Non-pigmented ciliary epithelial cell (primary cell): ENCODE measurements at places on chromosomes 3 and 15.

GRCh38 chr15:85172846-85173490 lies 191.3 kb downstream of the PDE8A start:
- DNase-seq: no peak

GRCh38 chr15:73570355-73571032 lies 62.7 kb downstream of the NPTN start:
- DNase-seq: no peak

DNA sequence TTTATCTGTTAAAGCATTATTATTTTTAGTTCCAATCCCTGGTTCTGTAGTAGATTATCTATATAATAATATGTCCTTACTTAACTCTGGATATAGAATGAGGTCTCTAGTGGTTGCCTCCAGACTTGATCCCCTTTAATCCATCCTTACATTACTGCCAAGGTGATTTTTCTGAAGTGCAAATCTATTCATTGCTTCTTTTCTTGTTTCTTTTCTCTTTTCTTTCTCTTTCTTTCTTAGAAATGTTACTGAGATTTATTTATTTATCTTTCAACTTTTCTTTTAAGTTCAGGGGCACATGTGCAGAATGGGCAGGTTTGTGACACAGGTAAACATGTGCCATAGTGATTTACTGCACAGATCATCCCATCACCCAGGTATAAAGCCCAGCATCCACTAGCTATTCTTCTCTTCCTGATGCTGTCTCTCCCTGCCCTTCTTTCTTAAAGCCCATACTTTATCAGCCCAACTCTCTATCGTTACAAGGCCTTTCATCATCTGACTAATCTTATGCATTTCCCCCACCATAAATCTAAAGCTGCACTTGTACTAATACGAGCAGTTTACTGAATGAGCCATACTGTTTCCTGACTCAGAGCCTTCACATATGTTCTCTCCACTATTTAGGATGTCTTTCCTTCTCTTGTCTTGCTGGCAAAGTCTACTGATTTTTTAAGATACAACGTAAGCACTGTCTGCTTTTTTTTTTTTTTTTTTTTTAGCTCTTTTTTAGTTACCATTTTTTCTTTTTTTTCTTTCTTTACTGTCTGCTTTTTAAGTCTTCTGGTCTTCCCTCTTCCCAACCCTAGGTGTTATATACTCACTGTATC lies 4.6 kb downstream of the GLCE start:
- no peak for DNase-seq

- DNase-seq: no peak
Measured at GRCh38 chr3:35894735-35895134, 255.4 kb downstream of the ARPP21 start.

DNA sequence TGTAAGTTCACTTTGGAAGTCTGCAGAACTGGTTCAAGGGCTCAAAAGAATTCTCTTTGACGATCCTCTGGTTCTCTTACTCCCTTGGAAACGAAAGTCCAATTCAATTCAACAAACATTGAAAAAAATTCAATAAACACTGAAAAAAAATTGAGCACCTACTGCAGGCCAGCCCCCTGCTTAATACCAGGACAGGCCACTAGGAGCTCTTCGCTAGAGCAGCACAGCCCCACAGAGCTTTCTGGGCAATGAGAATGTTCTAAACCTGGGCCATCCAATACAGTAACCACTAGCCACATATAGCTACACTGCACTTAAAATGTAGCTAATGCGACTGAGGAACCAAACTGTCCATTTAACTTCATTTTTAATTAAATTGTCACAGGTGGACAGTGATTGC lies 50.4 kb upstream of the DCLK3 start:
- no peak for DNase-seq

DNA sequence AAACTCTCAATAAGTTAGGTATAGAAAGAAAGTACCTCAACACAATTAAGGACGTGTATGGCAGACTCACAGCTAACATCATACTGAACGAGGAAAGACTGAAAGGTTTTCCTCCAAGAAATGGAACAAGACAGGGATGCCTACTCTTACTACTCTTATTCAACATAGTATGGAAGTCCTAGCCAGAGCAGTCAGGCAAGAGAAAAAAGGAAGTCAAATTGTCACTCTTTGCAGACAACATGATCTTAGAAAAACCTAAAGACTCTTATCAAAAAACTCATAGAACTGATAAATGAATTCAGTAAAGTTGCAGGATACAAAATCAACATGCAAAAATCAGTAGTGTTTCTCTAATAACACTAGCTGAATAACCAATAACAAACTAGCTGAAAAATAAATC lies 96.0 kb downstream of the C3orf70 start:
- no peak for DNase-seq

GRCh38 chr3:133797396-133798105 lies 8.1 kb upstream of the SRPRB start:
- DNase-seq: no peak

GRCh38 chr3:98026425-98027084 lies 8.6 kb downstream of the GABRR3 start:
- no peak for DNase-seq

- no peak for DNase-seq
Measured at GRCh38 chr15:31256378-31257265, 70.0 kb upstream of the KLF13 start.

DNA sequence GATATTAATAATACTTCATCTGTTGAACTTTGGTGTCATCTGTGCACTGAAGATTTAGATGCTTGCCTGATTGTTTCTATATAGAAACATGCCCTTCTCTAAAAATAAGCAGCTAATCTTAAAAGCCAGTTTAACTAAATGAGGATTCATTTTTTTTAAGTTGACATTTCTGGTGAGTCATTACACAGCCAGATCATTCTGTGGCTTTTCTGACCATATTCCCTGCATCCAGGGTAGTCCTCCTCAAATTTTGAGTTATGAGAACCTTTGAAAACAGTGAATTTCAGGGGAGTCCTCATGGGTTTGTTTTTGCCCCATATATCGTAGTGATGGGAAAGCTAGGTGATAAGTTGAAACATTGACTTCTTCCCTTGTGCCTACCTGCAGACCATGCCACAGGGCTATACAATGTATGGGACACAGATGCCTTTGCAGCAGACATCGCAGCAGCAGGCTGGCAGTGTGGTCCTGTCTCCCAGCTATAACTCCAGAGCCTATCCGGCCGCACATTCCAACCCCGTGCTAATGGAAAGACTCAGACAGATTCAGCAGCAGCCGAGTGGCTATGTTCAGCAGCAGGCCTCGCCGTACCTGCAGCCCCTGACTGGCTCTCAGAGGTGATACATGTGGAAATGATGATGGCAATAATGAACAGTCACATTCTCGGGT lies 26.5 kb upstream of the P2RY12 start:
- DNase-seq: no peak

DNA sequence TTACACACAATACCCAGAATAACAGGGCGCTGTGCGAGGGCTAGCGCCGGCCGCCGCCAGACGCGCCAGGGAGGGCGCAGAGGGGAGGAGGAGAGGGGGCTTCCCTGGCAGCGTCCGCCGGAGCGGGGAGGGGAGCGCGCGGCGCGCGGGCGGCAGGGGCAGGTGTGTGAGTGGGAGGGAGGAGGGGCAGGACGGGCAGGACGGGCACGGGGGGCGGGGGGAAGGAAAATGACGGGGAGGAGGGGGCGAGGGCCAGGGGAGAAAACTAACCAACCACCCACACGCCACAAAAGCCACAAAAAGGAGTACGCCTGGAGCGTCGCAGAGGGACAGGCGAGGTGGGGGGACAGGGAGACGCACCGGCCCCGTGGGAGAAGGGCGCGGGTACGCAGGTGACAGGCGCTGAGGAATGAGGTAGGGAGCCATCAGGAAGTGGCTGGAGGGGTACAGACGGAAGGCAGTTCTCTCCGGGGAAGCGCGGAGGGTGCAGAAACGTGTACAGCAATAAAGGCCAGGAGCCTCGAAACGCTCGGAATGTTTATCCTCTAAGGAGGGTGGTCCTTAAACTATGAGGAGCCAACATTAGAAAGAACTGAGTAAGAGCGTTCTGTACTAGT lies 610 bp upstream of the SATB1 start:
- no peak for DNase-seq

DNA sequence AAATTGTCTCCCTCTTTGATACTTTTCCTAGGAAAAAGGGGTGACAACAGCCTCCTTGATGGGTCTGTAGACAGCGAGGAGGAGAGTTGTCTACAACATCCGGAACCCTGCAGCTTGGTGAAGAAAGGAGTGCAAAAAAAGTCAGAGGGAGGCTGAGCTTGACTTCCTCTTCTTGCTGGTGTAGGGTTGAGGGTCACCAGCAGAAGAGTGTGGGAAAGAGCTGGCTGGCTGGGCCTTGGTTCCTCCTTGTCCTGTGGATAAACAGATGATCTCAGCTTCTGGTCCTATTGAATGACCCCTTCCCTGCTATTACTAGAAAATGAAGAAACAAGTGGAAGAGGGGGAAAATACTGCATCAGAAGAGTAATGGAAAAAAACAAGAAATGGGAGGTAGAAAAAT lies 20.4 kb downstream of the SLC7A14 start:
- DNase-seq: no peak

DNA sequence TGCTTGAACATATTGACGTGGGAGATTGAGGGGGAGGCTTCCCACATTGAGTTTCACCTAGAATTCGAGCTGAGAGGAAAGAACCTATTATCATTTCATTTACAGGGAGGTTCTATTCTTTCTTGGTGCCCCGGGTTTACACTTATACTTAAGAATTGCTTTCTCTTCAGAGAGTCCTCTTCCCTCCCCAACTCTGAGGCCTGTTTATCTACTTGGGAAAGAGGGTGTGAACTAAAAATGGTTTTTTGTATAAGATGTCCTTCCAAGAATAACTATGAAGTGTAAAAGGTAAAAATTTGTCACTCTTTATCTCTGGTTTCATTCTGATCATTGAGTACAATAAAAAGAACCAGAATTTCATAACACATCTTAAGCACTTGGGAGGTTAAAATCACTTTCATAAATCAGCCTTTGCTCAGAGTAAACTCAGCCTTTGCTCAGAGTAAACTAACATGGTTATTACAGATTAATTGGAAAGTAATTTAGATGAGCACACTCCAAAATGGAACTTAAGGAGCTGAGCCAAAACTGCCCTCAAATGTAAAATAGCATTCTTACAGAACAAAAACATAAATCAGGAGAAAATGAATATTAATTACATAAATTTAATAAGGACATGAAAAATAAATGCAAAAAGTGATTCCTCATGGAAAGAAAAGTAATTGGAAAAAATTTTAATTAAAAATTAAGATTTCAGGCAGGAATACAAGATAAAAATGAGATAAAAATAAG lies 75.2 kb downstream of the GADL1 start:
- DNase-seq: no peak

DNA sequence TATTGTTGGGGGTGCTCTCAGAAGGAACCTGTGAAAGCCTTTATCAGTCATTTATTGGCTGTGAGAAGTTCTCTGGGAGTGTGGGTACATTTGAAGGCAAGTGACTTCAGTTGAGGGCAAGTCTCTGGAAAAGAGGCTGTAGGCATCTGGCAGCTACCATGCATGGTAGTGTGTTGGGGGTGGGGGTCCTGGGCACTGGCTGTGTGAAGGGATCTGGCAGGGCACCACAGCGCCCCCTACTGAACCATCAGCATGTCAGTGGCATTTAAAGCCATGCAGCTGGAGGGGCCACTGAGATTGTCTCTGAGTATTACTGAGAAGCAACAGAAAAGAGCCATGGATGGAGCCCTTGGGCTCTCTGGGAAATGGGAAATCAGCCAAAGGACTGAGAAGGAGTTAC lies 30.6 kb downstream of the CRTAP start:
- DNase-seq: no peak

DNA sequence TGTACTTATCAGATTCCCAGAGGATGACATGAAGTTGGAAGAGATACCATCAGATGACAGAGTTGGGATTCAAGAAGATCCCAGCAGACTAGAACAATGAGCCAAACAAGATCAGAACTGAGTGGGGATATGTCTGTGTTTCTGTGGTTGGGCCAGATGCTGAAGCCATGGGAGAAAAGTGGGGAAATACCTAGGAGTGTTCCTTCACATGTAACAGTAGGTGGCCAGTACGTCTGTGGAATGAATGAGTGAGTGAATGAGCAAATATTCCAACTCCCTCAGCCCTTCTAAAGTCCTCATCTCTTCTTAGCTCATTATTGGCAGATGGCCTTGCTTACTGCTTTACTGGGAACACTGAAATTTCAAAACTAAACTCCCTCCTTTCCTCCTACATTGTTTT lies 32.2 kb upstream of the GREM1 start:
- no peak for DNase-seq

DNA sequence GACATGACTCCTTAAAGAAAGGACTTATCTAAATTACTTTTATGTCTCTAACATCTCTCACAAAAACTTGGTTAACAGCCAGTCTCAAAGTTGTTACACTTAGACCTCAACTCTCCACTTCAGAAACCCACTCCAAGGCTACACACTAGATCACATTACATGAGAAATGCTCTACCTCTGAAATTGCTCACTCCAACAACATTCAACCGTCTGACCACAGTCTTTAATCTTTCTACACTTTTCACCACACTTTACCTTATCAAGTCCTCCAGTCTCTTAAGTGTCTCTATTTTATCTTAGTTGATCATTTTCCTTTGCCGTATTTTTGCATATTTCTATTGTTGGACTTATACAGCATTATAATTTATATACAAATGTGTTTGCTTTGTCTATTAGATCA lies 5.8 kb downstream of the SLC12A6 start:
- peak; percentile 24 for DNase-seq

- DNase-seq: no peak
Measured at GRCh38 chr3:46383951-46384330, 13.2 kb downstream of the CCR5 start.

GRCh38 chr15:97168704-97169475 lies 791.6 kb upstream of the ARRDC4 start:
- DNase-seq: no peak

DNA sequence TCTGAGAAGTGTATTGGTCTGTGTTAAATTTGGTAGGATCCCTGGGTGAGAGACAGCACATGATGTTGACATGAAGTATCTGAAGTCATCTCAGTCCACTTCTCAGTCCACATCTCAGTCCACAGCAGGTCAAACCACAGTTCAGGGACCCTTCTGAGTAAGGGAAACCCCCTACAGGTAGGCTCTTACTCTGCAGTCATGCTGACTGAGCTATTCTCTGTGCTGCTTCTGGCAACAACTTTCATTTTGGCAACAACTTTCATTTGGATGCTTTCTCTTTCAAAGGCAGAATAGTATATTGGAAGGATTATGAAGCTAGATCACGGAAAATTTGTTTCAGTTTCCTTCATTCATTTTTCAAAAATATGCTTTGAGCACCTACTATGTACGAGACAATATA lies 178.2 kb upstream of the GOLIM4 start:
- no peak for DNase-seq

DNA sequence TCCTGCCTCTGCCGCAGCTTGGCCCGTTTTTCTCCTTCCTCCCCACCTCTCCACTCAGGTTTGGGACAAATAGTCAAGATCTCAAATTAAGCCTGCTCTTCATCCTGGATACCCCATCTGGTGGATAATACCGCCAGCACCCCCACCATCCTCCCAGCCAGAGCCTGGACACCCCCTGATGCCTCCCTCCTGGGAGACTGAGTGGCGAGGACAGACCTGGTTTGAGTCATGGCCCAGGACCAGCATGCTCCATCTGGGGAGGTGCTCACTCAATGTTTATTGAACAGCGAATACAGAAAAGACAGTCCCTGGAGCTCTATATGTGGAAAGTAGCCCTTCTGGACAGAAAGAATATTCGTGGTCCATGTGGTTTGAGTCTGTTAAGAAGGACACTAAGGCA lies 23.3 kb downstream of the CTSH start:
- no peak for DNase-seq

GRCh38 chr3:172448661-172449465 lies 607 bp upstream of the GHSR start:
- DNase-seq: no peak
